Epithelial cell of proximal tubule (primary cell): ENCODE measurements at places on chromosomes 3 and 15. TPM values are rescaled to one million over a fixed set of nuclear protein-coding genes. Genes with fewer than 3 reads are reported as not detected.

The CCR8 gene
- not detected in 2 replicates for total RNA-seq

The TNFSF10 gene
- total RNA-seq = 26.3 and 36.2 TPM in 2 replicates

The ZBTB20 gene
- total RNA-seq = 7.1 and 11.2 TPM in 2 replicates

The SPRED1 gene
- total RNA-seq = 12.3 and 14.2 TPM in 2 replicates

The PLAAT1 gene
- 2.1 and 4.8 TPM in 2 replicates for total RNA-seq

The TRH gene
- not detected in 2 replicates for total RNA-seq

The DLL4 gene
- total RNA-seq = 0.07 and 0.69 TPM in 2 replicates

The SLC9C1 gene
- not detected in 2 replicates for total RNA-seq

The XYLB gene
- 2.5 and 7.8 TPM in 2 replicates for total RNA-seq

The TMEM108 gene
- 1.4 and 1.7 TPM in 2 replicates for total RNA-seq

The ARL6IP5 gene
- 80.7 and 114 TPM in 2 replicates for total RNA-seq

The FOXL2NB gene
- total RNA-seq = 0.80 and 3.5 TPM in 2 replicates

The CCDC33 gene
- 2.5 TPM in 1 of 2 replicates, not detected in the other for total RNA-seq

DNA sequence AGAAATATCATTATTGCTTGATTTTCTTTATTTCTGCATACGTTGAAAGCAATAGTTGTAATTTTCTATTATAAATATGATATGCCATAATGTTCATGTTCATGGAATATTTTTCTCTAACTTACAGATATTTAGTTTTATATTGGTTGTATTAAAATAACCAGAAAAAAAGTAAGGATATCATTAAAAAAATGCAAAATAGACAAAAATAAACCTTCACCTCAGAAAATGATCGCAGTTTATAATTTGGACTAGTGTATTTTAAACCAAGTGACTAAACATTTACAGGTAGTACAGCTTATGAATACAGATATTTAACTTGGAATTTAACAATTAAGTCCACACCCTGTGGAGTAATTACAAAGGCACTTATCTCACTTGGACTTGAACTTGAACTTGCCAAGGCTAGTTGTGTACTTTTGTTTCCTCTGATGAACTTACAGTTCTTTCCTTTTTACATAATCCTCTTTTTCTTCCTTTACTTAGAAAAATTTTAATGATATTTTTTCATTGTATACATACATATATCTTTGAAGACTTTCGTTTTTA lies 156.7 kb downstream of the CHL1 start:
- DNase-seq = no peak

DNA sequence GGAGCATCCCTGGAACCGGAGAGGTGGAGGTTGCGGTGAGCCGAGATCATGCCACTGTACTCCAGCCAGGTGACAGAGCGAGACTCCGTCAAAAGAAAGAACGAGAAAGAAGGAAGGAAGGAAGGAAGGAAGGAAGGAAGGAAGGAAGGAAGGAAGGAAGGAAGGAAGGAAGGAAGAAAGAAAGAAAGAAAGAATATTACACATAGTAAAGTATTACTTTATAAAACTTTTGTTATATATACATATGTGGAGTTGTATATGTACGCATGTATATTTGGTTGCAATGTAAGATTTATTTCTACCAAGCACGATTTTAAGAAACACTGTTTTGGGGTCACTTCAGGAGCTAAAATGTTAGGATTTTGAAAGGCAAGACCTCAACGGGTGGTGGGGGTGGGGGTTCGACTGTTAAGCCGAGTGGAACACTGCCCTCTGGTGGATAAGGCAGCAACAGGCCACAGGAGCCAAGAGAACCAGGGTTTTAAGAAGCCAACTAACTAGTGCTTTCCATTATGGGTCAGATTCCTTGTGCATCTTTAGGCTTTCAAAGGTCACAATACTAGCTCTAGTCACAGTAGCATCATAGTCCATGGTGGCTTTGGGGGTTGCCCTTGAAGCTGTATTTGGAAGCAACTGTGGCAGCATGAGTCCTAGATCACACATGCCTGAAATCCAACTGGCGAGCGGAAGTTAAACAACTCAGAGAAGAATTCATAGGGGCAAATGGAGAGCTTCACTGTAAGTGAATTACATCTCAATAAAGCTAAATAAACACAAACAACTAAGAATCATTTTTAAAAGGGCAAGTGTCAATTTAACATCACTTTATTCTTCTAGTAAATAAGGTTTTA lies 22.5 kb downstream of the GLB1 start:
- no peak for DNase-seq

- peak; percentile 50 for DNase-seq
These were observed 71.5 kb downstream of the SSR3 start for GRCh38 chr3:156483426-156483825.

GRCh38 chr15:61938249-61938648 lies 122.0 kb downstream of the VPS13C start:
- DNase-seq = no peak

- no peak for DNase-seq
These were observed 60.3 kb upstream of the UBE2Q2 start for GRCh38 chr15:75782926-75783325.

DNA sequence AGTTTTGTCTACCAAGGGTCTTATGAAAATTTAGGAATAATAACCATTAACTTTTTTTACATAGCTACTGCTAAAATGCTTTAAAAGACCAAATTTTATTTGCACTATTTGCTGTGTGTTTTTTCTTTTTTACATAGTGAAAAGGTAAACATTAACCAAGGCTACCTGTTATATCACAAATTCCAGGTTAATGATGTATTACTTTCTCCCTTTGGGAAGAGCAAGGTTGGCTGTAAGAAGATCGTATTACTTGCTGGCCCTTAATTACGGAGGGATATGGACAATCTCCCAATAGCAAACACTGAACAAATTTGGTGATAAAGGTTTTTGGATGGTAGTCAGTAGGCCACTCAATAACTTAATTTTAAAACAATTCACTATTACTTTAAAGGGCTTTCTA lies 22.4 kb downstream of the LRRC58 start:
- DNase-seq = no peak

- DNase-seq = no peak
These were observed 4.8 kb upstream of the ARPIN start for GRCh38 chr15:89917442-89918101.

- peak; percentile 47 for DNase-seq
These were observed 32.5 kb downstream of the ARNT2 start for GRCh38 chr15:80436511-80437307.

GRCh38 chr3:13072239-13072599 lies 1.0 kb downstream of the IQSEC1 start:
- no peak for DNase-seq

DNA sequence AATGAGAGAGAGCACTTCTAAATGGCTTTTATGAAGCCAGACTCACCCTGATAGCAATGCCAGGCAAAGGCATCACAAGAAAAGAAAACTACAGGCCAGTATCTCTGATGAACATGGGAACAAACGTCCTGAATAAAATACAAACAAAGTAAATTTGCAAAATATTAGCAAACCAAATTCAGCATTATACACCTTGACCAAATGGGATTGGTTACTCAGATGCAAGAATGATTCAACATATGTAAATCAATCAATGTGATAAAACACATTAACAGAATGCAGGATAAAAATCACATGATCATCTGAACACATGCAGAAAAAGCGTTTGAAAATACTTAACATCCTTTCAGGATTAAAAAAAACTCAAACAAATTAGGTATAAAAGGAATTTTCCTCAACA lies 494.9 kb upstream of the CCDC54 start:
- DNase-seq = no peak

DNA sequence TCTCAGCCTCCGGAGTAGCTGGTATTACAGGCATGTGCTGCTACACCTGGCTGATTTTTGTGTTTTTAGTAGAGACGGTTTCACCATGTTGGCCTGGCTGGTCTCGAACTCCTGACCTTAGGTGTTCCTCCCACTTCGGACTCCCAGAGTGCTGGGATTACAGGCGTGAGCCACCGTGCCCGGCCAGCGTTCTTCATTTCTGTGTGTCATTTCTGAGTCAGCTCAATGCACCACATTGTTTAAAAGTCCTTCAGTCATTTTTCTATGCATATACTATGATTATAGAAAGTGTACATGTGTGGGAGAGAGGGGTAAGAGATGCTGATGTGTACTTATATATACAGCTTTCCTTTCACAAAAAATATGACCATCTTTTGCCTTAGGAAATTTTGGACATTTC lies 2.1 kb downstream of the QTRT2 start:
- no peak for DNase-seq

DNA sequence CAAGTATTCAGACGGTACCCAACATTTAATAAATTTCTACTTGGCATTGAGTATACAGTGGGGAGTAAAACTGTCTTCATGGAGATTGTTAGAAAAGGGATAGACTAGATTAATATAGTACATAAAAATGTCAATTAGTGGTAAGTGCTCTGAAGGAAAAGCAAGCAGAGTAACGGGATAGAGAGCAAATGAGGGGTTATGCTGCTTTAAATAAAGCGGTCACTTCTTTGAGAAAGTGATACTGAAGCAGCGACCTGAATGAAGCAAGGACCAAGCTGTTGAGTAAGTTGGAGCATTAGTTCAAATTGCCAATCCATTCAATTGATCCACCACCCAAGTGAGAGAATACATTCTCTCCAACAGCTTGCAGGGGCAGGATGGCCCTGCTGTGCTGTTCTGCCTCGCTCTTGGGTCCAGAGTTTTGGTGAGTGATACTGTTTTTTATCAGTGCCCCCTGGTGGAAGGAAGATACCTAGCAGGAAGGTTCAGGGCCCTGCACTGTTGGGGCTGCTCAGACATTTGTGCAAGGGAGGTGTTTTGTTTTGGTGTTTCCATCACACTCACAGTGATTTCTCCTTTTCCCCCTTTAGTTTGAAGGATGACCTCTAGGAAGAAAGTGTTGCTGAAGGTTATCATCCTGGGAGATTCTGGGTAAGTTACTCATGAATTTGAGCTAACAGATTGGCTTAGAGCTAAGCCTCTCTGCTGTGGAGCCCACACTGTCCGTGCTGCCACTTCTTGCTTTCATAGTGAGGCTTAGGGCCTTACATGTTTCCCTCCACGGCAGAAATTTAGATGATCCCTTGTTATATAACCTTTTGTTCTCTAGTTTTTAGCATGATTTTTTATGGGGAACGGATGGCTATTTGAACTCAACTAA lies 69.0 kb downstream of the RAB7A start:
- no peak for DNase-seq

DNA sequence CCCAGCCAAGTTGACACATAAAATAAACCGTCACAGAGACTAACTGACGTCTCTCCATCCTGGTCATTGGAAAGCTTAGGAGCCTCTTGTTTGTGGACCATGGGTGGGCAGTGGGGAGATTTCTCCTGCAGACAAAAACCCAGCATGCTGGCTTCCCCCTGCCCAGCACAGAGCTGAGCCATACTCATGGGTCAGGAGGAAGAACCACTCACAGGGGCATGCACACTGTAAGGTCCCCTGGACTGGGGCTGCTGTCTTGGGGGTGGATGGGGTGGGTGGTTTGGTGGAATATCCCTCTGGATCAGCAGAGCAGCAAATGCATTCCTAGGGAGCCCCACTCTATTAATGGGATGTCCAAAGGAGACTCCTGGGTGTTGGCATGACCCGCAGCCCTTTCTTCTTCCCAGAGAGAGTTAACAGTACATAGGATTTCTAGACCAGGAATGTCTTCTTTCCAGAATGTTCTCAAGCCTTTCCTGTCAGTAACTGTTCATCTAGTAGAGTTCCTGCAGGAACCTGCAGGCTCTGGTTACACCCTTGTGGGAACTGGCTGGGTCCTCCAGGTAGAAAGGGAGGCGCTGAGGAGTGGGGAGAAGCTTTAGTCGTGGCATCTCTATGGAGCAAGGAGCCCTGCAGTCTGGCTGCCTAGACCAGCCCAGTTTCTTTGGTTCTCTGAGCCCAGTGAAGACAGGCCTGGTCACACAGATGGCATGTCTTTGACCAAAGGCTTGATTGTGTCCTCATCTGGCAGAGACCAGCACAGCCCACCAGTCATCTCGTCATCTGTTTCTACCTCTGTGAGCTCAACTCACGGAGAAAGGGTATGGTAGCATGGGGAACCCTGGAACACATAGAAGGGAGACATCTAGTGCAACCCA lies 73.4 kb upstream of the PRR23C start:
- no peak for DNase-seq

DNA sequence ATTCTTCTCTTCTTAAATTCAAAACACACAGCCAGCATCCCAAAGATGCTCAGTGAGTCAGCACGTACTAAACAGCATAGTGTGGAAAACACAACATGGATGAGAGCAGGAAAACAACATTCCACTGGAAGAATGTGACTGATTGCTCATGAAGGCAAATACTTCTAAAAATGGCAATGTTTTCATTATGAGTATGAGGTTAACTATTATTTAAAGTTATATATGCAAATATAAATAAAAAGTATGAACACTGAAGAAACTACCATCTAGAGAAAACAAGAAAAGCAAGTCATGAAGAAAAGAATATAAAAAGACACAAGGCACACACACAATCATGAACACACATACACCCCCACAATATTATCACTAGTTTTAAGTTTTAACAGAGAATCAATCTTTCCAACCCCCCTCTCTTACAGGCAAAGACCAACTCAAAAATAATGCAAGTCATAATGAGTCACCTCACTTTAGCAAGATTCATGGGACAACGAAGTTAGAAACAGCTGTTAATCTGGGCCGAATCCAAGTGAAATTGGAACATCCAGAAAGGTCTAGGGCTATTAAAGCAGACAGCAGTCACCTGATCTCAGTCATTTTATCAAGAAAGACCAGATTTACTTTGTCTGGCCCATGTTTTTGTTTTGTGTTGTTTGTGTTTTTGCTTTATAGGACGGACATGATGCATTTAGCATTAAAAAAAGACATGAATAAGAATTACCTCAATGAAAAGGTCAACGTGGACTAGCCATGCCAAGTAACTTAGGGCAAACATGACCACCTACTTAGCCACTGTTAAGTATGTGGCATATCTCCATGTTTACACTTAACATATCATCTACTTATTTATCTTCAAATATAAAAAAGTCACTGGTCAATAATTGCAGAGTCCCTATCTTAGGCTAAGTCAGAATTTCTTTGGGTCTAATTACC lies 18.1 kb downstream of the GBE1 start:
- peak; percentile 93 for DNase-seq

DNA sequence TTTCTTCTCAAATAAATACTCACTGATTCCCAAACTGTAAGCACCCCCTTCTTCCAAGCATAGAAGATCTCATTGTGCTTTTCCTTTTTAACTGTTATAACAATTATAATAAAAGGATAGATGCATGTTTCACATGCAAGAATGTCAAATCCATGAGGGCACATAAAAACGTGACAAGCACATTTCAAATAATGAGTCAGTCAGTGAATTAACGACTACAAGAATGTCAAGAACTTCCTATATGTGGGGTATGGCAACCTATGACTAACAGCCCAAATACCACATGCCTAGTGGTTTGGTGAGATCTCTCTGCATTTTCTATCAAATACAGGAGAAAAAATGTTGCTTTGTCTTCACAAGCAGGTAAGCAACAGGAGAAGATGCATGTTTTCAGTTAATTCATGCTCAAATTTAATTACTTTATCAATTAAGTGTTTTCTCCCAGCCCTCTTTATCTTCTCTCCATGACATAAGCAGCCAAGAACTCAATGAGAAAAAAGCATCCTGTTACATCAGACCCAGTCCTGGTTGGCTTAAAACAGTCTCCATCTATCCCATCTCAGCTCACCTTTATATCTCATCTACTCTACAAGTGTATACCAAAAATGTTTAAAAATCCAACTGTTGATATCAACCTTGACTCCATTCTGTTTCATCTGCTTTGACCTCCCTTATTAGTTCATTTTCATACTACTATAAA lies 181.5 kb upstream of the LMCD1 start:
- DNase-seq = peak; percentile 48
